ENCODE measurements at places on chromosomes 5 and 9.

DNA sequence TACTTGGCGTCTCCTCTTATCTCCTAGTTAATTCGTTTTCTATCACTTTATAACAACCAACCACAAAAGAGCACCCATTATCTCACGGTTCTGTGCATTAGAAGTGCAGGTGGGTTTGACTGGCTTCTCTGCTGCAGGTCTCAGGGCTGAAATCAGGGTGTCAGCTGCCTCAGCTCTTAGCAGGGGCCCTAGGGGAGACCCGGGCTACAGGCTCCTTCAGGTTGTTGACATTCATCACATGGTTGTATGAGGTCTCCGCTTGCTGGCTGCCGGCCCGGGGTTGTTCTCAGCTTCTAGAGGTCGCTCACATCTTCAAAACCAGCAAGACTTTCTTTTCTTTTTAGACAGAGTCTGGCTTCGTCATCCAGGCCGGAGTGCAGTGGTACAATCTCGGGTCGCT, 2.9 kb upstream of the ZMYND19 start:
- DNase-seq = no peak

DNA sequence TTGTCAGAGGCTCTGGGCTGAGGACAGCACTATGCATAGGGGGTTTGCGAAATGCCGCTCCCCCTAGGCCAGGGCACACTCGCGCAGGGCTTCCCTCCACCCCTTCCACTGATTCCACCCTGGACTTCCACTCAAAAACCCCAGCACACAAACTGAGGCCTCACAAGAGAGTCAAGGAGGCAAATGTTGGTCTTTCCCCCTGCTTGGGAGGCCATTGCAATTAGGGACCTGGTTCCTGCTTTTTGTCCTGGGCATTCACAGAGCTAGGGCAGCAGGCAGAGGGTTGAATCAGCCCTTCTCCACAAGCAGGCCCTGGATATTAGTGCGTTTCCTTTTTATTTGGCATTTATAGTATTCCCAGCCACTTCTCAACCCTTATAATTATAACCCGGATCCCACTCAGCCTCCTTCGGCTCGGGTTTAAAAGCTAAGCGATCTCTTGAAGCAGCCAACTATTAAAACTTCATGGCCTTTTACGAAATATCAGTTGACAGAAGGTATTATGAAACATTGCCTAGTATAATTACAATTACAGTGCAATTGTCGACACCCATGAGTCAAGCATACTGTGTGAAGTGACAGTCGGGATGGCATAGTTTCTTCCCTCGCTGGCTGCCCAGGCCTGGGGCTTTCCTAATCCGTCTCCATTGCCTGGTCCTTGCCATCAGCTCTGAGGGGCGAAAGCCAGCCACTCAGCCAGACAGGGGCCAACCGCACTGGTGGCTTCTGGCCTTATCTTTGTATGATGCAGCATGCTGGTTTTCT, 285.5 kb upstream of the MAP3K1 start:
- DNase-seq = no peak

DNA sequence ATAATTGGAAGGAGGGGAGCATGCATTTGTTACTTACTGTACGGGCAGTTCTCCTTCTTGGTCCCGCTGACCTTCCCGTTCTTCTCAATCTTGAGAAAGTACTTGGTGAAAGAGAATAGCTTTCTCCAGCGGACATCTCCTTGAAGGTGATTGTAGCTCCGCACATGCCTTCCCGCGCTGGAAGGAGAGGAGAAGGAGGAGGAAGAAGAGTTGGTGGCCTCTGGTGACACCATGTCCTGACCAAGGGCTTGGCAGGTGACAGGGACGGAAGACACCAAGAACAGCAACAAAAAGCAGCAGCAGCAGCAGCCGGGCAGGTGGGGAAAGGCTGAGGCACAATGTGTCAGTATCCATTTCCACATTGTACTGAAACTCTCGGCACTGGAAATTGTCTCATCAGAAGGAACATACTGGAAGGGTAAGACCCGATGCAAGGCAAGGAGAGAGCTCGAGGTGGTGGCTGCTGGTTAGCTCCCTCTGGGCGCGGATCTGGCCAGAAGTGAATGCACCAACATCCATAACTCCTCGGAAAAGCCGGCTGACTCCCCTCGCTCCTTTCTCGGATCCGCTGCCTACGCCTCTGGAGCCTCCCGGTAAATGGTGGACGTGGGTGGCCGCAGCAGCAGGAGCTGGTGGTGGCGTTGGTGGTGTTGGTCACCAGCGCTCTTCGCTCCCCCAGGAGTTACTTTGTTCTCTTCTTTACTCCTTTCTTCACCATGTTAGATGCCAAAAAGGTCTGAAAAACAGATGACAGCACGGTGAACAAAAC, 715 bp downstream of the FGF10 start:
- no peak for DNase-seq

- DNase-seq = no peak
Measured at GRCh38 chr5:172762214-172763119, 8.5 kb downstream of the DUSP1 start.

- no peak for DNase-seq
Measured at GRCh38 chr5:1943481-1943880, 60.8 kb upstream of the IRX4 start.

All from stimulated activated CD8-positive, alpha-beta memory T cell treated with anti-CD3 and anti-CD28 coated beads, Interleukin-7, amount 100 ng/mL, for 1 hour (primary cell).